Right hindlimb (tissue), 1 donor: ENCODE measurements at places on chromosomes 6 and 20.

DNA sequence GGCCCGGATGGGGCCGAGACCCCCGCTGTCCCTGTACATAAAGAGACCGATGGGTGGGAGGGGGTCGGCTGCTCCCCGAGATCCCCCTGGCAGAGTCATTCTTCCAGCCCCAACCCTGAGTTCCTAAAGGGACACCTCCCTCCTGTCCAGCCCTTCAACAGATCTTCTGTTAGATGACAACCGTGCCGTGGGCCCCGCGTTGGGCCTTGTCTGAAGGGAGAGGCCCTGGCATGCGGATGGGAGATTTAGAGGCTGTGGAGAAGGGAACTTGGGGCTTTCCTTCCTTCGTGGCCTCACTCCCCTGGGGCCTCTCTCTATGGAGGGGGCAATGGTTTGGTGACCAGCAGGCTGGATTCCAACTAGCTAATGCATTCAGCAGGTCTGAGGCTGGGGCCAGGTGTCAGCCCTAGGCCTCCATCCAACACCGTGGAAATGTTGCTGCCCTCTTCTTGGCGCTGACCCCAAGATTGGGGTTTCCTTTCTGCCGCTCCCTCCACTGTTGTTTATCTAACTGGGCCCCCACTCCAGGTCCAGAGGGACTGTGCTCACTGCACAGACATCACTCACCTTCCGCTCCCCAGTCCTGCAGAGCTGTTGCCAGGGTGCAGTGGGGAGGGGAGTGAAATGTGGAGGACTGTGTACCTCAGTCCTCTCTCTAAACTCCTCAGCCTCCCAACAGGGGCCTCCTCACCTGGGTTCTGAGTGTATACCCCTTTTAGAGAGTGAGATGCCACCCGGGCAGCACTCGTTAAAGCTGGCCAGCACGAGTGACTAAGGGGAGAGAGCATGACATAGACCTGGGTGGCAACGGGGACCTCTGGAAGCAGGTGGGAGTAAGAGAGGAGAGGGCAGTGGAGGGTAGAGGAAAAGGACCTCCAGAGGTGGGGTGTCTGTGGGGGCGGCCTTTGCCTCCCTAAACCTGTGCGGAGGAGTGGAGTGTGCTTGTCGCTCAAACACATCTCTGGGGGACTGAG lies 6.7 kb downstream of the TMEM151B start:
- DNase-seq, result no peak

DNA sequence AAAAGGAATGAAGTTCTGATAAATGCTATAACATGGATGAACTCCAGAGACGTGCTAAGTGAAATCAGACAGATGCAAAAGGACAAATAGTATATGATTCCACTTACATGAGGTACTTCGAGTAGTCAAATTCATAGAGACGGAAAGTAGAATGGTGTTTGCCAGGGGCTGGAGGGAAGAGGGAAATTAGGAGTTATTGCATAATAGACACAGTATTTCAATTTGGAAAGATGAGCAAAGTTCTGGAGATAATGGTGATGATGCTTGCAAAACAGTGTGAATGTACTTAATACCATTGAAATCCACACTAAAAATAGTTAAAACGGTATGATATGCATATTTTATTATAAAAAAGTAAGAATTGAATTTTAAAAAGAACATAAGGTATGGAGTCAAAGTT lies 84.9 kb upstream of the STXBP5 start:
- no peak for DNase-seq

DNA sequence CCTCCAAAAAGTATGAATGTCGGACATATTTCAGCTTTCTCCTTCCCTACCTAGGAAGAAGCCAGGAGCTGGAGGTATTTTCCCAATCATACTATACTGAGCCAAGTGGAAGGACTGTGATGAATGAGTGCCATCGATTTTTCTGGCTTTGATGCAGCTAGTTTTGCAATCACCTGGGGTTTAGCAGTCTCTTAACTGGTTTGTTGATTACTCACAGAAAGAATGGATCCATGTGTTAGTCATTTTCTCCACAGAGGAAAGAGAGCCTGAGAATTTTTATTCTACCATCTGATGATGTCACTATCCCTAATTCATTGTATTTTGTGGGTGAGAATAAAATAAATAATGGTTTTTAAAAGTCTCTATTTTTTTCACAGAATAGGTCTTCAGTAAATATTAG lies 282.9 kb upstream of the RNF217 start:
- no peak for DNase-seq

DNA sequence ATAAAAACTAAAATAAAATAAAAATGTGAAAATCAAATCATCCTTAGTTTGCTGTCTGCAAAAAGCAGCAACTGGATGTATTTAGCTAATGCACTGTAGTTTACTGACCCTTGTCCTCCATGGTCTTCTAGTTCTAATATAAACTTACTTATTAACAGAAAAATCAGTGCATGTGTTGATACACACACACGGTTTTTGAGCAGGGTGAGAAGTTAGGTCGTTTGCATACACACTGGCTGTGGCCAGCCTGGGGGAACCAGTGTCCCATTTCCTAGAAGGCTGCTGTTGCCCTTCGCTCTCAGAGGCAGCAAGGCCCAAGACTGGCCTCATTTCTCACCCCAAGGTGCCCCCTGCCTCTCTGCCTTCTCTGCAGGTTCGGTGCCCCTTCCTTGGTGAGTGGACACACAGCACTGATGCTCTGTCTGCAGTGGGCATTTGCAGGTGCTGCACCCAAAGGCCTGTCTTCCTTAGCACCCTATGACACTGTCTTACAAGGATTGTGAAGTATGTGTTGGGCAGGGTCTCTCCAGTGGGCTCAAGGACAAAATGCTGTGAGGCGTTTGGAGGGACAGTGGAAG lies 168.5 kb downstream of the SCP2D1 start:
- DNase-seq, result no peak

DNA sequence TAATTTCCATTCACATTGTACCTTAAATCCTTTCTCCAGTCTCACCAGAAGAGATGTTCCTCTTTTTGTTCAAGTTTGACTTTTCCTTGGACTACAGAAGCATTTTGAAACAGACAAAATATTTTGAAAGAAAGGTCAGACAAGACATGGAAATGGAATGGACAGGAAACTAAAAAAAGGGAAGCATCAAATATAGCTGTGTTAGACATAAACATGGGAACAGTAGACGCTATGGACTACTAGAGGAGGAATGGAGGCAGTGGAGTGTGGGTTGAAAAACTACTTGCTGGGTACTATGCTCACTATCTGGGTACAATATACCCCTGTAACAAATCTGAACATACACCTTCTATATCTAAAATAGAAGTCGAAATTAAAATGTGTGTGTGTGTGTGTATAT lies 4.1 kb upstream of the FAM135A start:
- DNase-seq, result no peak

DNA sequence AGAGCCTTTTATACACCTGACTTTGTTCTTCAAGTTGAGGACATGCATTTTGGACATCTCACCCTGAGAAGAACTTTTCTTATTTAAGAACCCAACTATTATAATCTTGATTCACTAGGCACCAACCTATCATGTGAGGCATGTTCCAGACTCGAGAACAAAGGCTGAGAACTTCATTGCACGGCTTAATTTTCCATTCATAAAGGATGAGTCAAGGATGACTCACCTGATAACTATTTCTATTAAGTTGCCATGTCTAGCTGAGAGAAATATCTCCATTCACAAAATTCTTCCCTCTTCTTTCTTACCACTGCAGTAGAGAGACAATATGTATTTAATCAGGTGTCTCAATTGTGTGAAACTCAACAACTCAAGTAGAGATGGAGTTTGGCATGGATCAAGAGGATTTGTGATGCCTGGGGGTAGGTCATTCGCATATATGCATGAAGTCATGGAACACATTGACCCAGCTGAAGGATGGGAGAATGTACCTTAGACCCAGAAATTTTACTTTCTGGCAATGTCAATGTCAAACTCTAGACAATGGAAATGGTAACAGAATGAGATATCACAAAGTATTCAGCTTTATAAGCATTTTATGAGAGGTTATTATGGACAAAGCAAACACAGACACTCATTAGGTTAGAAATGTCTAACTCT lies 208.7 kb upstream of the PRND start:
- no peak for DNase-seq

GRCh38 chr20:57224641-57225138 lies 41.8 kb downstream of the BMP7 start:
- DNase-seq, result peak; percentile 85

- no peak for DNase-seq
Measured at GRCh38 chr6:44652547-44652946, 265.0 kb downstream of the CDC5L start.

- DNase-seq, result no peak
Measured at GRCh38 chr20:45344168-45344860, 3.9 kb downstream of the SDC4 start.

GRCh38 chr20:16054985-16055384 lies 518.3 kb downstream of the KIF16B start:
- DNase-seq, result no peak

- no peak for DNase-seq
Measured at GRCh38 chr20:50496773-50497385, 13.3 kb upstream of the PTPN1 start.

- no peak for DNase-seq
Measured at GRCh38 chr20:8246153-8246552, 114.1 kb downstream of the PLCB1 start.

DNA sequence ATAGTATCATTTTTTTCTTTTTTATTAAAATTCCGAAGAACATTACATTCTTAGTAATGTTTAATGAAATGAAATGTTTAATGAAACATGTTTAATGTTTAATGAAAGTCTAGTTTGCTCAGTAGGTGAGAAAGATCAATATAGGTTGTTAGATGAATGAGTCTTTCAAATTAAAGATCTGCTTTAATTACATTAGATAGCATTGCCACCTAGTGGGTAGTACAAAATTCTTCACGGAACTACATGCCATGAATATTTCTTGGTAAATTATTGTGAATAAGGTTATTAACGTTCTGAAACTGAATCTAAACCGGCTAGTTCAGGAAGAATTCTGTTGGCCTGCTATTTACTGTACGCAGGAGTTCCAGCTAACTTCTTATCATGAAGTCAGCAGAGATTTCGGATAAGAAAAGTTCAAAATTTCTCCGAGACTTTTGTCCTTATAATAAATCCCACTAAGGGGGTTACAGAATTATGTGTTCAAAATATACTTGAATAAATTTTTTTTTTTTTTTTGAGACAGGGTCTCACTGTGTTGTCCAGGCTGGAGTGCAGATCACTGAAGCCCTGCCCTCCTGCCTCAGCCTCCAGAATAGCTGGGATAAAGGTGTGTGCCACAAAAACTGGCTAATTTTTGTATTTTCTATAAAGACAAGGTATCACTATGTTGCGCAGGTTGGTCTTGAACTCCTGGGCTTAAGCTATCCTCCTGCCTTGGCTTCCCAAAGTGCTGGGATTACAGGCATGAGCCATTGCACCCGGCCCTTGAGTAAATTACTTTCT lies 7.9 kb upstream of the GMNN start:
- no peak for DNase-seq

GRCh38 chr6:139508023-139508422 lies 133.6 kb upstream of the CITED2 start:
- DNase-seq, result no peak

- no peak for DNase-seq
Measured at GRCh38 chr6:92121228-92121627, 1298.1 kb downstream of the EPHA7 start.

DNA sequence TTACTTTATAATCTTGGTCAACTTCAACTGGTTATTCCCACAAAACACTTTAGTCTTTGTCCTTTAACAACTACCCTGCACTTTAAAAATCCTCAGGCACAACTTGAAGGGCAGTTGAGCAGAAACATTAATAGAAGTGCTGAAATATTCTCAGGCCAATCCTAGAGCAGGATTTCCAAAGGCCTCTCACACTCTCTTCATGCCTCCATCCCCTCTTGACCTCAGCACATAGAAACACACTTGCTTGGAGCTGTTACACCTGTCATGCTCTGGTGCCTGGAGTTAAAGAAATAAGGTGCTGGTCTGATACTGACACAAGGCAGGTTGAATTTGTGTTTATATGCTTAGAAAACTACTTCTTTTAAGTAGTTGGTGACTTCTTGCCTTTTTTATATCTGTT lies 618.8 kb upstream of the POU3F2 start:
- no peak for DNase-seq

- no peak for DNase-seq
Measured at GRCh38 chr20:3121271-3121911, 36.9 kb upstream of the AVP start.

GRCh38 chr6:36735110-36736071 lies 37.8 kb downstream of the RAB44 start:
- peak; percentile 95 for DNase-seq

DNA sequence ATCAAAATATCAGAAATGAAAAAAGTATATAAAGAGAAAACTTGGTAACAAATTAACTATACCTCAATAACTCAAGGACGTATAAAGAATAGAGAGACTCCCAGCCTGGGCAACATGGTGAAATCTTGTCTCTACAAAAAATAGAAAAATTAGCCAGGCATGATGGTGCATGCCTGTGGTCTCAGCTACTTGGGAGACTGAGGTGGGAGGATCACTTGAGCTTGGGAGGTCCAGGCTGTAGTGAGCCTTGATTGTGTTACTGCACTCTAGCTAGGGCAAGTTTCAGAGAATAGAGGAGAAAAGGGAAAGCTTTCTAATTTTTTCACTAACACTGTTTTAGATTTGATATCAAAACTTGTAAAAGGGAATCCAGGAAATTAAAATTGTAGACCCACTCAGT lies 295.9 kb downstream of the GJA1 start:
- no peak for DNase-seq

DNA sequence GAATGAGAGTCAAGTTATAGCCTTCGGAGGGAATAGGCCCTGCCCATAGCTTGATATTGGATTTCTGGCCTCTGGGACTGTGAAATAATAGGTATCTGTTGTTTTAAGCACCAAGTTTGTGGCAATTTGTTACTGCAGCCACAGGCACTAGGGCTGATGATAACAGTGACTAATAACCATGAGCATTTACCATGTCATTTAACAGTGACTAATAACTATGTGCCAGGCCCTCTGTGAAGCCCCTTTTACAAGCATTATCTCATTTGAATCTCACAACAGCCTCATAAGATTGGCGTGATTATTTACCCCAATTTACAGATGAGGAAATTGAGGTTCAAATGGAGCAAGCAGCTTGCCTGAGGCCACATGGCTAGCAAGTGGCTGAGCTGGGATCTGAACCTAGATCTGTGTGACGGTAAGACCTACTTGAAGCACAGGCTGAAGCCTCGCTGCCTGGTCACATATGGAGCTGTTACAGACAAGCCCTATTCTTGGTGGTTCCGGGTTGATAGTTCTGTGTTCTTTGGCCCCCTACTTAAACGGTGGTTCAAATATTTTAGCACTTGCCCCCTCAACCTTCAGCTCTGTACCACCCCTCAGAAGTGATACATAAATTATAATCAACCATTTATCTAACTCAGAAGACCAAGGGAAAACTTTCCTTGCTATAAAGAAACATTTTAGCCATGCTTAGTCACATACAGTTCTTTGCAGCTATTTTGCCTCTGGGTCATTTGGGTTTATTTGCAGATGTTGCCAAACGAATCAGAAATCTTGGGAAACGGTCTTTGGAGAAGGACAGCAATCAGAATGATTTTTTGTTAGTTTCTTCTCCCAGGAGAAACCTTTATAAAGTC lies 98.3 kb downstream of the ELOVL5 start:
- DNase-seq, result no peak

- no peak for DNase-seq
Measured at GRCh38 chr20:8639112-8639778, 429.6 kb upstream of the PLCB4 start.

GRCh38 chr6:56906752-56907151 lies 48.2 kb upstream of the BEND6 start:
- no peak for DNase-seq
